ENCODE measurements at places on chromosomes 2 and 18. TPM values are rescaled to one million over a fixed set of nuclear protein-coding genes. Genes with fewer than 3 reads are reported as not detected.

DNA sequence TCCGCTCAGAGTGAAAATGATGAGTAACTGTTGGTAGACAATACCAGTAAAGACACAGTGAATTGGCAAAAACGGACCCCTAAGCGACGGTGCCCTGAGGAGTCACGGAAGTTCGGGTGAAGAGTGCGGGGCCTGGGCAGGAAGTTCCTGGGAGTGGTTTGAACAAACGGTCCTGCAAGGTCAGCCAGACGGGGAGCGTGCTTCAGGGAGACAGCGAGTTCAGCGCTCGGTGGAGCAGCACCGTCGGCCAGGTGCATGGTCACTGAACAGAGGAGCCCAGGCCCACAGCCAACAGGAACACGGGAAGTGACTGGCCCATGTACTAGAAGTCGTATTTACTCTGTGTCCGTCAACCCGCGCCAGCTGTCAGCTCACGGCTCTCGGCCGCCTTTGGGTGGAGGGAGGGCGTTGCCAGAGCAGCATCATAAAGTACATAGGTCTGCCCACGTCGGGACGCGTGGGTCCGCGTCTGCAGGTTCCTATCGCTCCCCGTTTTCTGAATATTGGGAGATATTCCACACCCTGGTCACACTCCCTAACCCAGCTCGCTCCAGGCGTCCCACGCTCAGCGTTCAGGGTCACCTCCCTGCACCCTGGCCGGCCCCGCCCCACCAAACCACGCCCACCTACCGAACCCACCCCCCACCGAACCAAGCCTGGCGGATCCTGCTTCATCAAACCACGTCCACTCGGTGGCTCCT is 75.6 kb upstream of the UXS1 start:
- DNase-seq: no peak

DNA sequence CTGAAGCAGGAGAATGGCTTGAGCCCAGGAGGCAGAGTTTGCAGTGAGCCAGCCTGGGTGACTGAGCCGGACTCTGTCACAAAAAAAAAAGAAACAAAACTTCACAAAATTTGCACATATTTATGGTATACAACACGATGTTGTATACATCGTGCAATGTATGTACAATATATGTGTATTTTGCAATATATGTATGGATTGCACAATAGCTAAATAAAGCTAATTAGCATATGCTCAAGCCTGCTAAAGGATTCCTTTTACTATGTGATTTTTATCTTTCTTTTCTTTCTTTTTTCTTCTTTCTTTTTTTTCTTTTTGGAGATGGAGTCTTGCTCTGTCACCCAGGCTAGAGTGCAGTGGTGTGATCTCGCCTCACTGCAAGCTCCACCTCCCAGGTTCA is 368.0 kb upstream of the FAM98A start:
- no peak for DNase-seq

GRCh38 chr2:202007015-202007982 is 26.4 kb upstream of the FZD7 start:
- DNase-seq: peak; percentile 40

DTNA gene
- total RNA-seq: 34.3 TPM

DNA sequence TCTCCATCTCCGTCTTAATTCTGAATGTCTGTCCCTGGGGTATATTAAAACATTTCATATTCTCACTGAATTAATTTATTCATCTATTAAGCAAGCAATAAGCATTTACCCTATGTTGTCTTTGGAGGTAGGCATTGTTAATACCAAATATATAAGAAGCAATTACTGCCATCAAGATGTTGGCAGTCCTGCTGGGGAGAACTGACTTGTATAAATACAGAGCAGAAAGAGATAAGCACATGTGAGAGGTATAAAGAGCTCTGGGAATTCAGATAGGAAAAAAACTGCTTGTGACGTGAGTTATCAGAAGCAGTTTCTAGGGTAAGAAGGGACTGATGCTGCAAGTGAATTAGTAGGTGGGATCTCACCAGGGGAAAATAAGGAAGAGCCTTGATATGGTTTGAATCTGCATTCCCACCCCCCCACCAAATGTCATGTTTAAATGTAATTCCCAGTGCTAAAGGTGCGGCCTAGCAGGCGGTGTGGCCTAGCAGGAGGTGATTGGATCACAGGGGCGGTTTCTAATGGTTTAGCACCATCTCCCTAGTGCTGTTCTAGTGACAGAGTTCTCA is 286.8 kb downstream of the RAD51AP2 start:
- DNase-seq: no peak

DNA sequence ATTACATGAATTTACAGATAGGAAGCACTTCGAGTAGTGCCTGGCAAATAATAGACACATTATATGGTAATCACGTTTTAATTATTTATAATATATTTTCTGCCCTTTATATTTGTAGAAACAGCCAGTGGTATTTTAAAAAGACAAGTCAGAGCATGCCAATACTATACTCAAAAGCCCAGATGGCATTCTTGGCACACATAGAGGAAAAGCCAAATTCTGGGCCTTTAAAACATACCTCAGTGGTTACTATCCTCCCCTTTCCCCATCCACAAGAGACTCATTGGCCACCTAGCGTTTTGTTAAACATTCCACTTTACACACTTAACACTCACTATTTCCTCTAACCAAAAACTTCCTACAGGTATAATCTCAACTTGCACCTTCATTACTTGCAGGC is 63.3 kb upstream of the ZNF804A start:
- DNase-seq: no peak

DSG4 gene
- total RNA-seq: not detected

- peak; percentile 76 for DNase-seq
These were observed 61.6 kb upstream of the SLC38A11 start for GRCh38 chr2:165016772-165017411.

DNA sequence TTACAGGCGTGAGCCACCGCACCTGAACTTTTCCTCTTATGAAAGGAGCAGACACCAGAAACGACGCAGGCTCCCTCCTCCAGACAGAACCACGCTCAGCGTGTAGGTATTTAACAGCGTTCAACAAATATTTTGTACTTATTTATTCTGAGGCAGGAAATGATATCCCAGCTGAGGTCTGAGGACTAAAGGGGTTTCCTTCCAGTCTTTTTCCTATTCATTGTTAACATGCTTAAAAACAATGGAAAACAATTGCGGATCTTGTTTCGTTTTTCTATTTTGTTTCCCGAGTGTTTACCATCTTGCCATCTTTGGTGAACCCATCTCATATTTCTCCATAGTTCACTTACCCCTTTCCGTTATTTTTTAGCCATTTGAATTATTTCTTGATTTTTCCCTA is 43.7 kb upstream of the FOSL2 start:
- DNase-seq: no peak

UGT1A4 gene
- total RNA-seq: not detected

DNA sequence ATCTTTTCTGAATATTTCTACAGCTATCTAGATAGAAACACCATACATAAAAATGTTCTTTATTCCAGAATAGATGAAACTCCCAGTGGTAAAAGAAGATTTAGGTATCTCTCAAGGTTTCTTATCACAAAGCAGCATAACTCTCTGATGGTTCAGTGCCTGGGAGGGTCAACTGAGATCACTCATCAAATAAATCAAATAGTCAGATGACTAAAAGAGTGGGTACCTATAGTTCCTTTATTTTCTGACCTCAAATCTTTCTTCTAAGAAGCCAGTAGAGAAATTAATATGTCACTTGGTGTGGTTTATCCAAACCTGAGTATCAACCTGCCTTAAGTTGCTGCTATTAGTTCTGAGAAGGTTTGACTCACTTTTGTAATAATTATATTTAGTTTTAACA is 120.9 kb downstream of the TMEFF2 start:
- DNase-seq: no peak

DNA sequence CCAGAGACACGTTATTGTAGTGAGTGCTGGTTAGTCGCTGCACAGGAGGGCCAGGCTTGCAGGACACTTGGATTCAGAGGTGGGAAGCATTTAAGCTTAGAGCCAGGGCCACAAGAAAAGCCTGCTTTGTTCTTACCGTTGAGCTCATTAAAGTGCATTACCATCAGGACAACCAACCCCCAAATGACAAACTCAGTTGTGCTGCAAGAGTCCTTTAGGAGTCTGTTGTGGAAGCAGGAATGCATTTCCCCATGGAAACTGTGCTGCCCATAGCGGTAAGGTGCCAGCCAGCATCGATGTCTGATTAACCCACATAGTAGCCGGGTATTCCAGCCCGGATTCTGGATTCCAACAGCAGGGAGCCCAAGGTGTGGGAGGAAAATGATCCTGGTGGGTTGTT is 23.4 kb upstream of the REEP1 start:
- DNase-seq: no peak

DNA sequence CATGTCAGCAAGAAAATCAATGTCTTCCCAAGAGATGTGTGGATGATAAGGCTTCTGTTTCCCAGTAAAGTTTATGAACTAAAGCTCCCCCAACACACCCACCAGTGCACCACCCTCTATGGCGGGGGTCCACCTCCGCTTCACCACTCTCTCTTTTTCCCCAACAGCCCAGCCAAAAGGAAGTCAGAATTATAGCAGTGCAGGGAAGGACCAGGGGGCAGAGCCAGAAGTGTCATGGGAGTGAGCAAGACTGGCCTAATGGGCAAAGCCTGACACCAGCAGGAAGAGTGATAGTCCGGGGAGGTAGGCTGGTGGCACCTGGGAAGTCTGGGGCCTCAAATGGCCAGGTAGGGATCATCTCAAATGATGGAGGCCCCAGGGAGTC is 167.7 kb downstream of the ZFP36L2 start:
- no peak for DNase-seq

- DNase-seq: no peak
These were observed at the start of gene WNT6 for GRCh38 chr2:218859556-218859987. Gene WNT6, plus strand, starts transcription at chr2:218859805. Its CDS starts 233 bp downstream, at chr2:218860038.

GRCh38 chr18:76488190-76488589 is 6.9 kb downstream of the ZNF516 start:
- peak; percentile 59 for DNase-seq

- no peak for DNase-seq
These were observed 55.6 kb downstream of the MRPL35 start for GRCh38 chr2:86254576-86255538.

MYO1B gene
- total RNA-seq: 75.3 TPM

DNA sequence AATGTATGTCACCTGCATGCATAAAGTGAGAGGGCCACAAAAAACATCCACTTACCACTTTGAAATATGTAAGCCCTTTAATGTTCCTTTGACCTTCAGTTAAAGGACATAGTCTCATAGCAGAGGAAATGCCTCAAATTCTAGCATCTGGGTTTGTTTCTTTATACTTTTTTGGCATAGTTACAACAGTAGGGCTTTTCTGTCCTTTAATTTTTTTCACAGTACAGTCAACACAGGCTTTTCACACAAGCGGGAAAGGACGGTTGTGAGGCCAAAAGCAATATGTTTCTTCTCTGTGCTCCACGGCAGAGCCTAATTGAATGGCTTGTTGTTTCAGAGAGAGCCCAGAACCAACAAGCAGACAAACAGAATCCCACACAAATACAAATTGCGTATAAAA is 57.6 kb downstream of the CRIM1 start:
- peak; percentile 37 for DNase-seq

SLC25A12 gene
- total RNA-seq: 17.1 TPM

DNA sequence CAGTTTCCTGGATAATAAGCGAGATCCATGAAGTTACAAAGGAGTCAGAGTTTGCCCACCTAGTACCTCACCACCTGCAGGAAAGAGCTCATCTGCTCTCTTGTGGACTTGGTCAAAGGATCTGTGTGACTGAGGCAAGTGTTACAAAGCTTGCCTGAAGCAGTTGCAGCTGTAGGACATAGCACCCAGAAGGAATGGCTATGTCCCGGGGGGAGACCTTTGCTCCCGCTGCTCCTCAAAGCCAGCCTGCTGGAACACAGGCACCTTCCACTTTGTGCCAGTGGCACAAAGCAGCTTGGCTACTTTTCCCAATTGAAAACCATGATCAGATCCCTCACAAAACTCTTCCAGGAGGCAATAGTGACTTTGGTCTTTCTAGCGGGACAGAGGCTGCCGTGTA is 3.1 kb upstream of the SULT1C2 start:
- no peak for DNase-seq

- no peak for DNase-seq
These were observed 191.7 kb downstream of the ANKRD36C start for GRCh38 chr2:95799892-95800291.

DNA sequence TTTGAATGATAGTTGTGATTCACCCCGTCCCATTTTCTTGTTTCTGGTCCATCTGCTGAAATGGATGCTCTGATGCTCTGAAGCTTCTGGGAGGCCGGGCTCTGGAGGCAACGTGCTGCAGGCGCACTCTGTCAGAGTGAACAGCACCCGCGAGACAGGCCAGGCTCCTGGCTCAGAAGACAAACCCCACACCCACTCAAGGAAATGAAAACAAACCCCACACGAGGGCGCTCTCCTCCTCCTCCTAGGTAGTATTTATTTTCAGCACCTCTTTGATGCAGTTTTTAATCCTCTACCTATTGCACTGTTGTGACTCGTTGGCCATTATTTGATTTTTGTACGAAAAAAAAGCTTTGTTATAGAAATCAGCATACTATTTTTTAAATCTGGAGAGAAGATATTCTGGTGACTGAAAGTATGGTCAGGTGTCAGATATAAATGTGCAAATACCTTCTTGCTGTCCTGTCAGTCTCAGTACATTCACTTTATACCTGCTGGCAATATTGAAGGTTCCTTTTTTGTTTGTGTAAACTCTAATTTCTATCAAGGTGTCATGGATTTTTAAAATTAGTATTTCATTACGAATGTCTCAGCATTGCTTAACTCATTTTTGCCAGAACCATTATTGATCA is 10.3 kb upstream of the CHST10 start:
- DNase-seq: peak; percentile 59

DNA sequence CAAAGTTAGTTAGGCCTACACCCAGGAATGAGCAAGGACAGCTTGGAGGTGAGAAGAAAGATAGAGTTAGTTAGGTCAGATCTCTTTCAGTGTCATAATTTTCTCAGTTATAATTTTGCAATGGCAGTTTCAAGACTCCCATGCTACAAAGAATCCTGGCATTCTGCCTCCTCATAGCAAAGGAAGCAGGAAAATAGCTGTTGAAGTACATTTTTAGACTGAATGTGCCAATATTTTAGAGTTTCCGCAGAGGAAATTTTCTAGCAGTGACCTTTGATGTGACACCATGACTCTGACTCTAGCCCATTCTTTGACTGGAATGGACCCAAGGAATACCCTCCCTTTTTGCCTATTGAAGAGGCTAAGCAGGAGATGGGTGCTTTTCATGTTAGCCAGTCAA is 371.7 kb downstream of the PIK3C3 start:
- no peak for DNase-seq

DNA sequence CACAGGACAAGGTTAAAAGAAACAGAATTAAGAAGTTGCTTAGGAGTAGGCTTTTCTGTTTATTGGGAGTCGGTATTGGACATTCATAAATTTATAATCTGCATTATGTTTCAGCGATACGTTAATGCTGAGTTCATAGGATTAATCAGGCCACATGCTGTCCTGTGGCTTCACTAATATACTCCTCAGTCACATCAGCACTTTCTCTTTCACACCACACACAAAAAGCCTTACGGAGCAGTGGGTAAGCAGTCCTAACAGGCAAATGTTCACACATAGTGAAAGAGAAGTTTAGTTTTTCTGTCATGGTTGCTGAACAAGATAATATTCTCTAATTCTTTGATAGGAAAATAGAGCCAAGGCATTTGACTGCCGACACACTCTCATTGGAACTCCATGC is 411.7 kb upstream of the RAB12 start:
- DNase-seq: no peak
